ENCODE measurements at places on chromosomes 6 and 20.
A peak's percentile ranks its signal among the peaks of the same experiment; 100 is the strongest.

- DNase-seq: no peak
Measured at GRCh38 chr6:169958510-169958909, 207.1 kb downstream of the ERMARD start.

DNA sequence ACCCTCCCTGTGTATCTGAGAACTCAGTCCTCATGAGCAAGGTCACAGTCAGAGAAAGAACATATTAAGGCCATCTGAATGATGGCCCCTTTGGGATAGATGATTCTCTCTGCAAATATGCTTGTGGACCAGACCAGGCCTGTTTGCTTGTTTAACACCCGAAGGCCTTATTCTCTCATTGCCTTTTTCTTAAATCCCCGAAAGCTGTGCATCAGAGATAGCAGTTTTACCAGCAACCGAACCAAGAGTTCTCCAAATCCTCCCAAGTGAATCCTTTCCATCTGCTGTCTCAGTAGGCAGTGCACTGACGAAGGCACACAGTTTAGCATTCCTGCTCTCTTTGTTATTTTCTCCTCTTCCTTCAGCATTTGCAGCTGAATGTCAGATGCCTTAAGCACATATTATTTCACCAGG lies 79.8 kb downstream of the TRMT6 start:
- no peak for DNase-seq

DNA sequence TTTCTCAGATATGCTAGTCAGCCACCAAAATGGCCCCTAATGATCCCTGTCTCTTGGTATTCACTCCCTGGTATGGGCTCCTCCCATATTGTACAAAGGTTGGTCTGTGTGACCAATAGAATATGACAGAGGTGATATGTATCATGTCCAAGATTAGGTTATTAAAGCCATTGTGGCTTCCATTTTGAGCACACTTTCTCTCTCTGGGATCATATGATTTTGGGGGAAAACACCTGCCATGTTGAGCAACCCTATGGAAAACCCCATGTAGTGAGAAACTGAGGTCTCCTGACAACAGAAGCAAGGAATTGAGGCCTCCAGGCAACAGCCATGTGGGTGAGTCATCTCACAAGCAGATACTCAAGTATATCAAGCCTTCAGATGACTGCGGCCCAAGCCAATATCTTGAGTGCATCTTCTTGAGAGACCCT lies 7.1 kb upstream of the ZNF318 start:
- no peak for DNase-seq

GRCh38 chr6:149273318-149273717 lies 44.2 kb upstream of the TAB2 start:
- DNase-seq: no peak

DNA sequence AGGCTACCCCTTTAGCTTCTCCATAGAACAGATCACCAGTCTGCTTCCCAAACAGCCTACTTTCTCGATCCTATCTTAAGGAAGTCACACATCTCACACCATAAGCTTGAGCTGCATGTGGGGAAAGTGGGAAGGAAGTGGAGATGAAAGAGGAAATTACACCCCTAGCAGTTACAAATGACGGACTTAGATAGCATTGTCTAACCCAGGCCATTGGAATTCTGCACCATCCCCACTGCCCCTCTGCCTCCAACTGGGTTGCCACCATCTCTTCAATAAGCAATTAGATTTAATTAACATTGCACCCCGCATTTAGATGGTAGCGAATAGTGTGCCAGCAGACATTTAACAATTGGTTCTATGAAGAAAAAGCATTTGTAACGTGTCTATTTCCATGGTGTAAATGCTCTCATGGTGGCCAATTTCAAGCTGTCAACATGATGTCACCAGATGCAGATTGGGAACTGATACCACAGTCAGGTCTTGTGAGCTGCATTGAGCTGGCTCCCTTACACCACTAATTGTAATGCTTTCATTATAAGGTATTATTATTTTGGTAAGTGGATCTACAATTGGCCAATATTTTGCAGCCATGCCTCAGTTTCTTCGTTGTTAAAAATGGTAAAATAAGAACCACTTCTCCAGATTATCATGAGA lies 124.7 kb downstream of the CD24 start:
- DNase-seq: no peak

DNA sequence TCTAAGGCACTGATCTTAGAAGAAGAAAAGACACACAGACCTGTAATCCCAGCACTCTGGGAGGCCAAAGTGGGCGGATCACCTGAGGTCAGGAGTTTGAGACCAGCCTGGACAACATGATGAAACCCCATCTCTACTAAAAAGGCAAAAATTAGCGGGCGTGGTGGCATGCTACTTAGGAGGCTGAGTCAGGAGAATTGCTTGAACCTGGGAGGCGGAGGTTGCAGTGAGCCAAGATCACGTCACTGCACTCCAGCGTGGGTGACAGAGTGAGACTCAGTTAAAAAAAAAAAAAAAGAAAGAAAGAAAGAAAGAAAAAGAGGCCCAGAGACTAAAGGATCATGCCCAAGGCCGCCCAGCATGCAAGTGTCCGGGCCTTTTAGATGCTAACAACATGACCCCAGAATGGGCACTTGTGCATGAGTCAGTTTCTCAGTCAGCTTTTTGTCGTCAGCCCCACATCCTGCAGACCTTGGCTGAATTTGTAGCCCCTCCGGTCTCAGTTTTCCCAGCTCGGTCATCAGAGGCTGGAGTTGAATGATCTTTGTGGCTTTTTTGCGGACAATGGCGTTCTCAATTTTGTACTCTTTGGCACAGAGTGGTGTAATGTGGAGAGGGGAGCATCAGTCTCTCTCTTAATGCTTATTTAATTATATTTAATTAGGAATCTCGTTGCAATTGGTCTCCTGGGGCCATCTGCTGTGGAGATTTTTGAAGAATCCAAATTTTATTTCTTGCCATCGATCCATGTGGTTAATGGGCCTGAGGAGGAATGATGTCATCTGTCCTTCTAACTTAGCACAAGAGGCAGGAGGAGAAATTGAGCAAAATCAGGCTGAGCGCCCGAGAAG lies 30.6 kb upstream of the APCDD1L start:
- DNase-seq: no peak

- DNase-seq: peak; percentile 32
Measured at GRCh38 chr6:30219244-30219643, 6.0 kb upstream of the TRIM26 start.

GRCh38 chr6:106396426-106397220 lies 36.1 kb downstream of the CRYBG1 start:
- DNase-seq: no peak

GRCh38 chr6:138063726-138064125 lies 43.5 kb downstream of the PERP start:
- DNase-seq: no peak

GRCh38 chr6:53536561-53536960 lies 8.3 kb downstream of the GCLC start:
- DNase-seq: no peak

DNA sequence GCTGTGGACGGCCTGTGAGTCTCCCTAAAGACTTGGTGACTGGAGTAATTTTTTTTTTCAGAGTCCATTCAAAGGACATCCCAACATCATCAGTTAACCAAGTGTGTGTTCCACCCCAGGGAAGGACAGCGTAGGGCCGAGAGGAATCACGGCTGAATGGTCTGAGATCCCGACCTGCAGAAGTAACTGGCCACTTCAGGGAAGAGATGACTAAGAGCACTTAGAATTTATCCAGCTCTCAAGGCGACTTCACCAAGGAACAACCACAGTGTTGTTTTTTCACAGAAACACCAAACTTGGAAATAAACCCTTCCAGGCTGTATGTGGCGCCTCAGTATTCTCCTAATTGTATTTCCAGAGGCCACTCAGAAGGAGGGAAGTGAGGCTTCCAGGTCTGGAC lies 231.6 kb downstream of the FNDC1 start:
- no peak for DNase-seq

DNA sequence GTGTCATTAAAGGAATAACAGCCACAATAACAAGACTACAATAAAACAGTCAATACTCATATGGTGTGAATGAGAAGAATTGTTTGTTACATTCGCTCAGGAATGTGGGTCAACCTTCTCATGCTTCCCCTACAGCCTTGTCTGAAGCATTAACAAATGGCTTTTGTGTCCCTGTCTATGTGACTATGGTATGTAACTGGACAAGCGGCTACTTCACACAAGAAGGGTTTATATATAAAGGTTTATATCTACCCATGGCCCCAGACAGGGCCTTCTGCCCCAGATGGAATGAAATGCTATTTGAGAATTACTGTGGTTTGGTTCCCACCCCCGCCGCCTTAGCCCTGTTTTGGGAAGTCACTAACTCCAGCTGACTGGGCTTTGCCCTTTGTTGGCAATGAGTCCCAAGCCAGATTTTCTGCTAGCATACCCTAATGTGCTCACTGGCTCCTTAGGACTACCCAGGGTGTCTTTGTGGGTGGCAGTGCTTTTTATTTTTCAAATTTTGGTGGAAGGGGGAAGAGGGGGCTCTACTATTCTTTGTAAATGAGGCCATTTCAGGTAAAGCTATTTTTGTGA lies 39.4 kb downstream of the TFAP2A start:
- DNase-seq: no peak

Data from SHP77 treated with DMSO at 0.1 percent for 48 hours (cell line).